AG09309 (cell line): ENCODE measurements at places on chromosomes 6 and 20.

- DNase-seq = no peak
Measured at GRCh38 chr6:116973976-116974375, 96.9 kb downstream of the RFX6 start.

- DNase-seq = no peak
Measured at GRCh38 chr6:140193269-140193668, 818.8 kb upstream of the CITED2 start.

GRCh38 chr20:1085492-1086276, 32.7 kb upstream of the PSMF1 start:
- DNase-seq = no peak

DNA sequence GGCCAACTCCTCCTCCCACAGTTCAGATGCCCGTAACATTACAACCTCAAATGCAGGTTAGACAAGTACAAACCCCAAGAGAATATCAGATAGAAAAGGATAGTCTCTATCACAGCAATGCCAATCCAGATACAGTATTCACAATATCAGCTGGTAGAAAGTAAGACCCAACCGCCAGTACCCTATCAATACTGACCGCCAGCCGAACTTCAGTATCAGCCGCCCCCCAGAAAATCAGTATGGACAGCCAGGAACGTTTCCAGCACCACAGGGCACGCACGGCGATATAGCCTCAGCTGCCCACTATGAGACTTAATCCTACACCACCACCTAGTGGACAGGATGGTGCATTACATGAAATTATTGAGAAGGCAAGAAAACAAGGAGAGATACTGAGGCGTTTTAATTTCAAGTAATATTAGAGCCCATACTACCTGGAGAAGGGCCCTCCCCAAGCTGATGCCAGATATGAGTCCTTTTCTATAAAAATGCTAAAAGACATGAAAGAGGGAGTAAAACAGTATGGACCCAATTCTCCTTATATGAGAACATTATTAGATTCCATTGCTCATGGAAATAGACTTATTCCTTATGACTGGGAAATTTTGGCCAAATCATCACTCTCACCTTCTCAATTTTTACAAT, 17.6 kb upstream of the EIF2S2 start:
- peak; percentile 29 for DNase-seq

- DNase-seq = no peak
Measured at GRCh38 chr20:17369506-17369905, 142.7 kb downstream of the PCSK2 start.

- DNase-seq = no peak
Measured at GRCh38 chr6:63295553-63296194, 24.1 kb downstream of the LGSN start.

DNA sequence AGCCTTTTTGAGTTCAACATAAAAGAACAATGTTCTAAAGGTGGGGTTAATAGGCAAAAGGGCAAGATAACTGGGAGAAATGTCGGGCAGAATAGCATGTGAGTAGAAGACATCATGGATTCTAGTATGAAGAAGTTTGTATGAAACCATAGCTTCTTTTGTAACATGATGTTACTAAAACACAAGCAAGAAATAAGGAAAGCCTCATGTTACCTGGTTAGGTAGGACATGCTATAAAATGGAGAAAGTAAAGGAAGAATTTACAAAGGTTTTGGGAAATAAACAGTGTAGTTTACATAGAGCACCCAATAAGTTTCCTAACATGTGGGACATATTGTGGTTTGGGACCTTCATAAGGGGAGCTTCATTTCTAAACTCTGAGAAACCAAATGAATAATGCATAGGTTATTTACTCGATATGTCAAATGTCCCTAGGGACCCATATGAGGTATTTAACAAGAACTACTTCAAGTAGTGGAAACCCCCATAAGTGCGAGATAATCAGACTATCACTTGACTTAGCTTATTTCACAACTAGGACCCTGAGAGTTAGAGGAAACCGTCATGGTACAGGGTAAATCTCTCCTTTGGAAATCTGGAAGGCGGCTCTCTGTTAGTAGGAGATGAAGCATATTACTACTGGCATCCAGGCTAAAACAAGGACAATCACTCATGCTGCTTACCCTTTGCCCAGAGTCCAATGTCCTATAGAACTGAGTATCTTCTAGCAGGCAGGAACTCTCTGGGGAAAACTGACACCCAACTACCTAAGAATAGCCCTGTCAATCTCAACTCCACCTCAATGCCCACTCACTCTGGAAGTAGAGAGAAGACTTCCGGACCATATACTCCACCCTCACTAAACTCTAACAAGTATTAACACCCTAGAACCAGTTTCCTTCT, 57.5 kb downstream of the ILRUN start:
- no peak for DNase-seq

GRCh38 chr6:52388790-52389189, 26.8 kb downstream of the PAQR8 start:
- DNase-seq = no peak

DNA sequence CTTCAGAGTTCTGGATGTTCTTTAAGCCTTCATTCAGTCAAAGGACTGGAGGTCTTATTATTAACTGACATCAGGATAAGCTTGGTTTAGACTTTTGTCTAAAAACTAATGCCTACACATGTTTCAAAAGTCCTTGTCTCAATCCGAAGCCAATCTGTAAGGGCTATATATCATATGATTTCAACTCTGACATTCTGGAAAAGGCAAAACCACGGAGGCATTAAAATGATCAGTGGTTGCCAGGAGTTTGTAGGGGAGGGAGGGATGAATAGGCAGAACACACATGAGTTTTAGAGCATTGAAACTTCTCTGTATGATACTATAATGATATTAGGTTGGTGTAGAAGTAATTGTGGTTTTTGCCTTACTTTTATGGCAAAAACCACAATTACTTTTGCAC, 1285.8 kb upstream of the CITED2 start:
- no peak for DNase-seq

DNA sequence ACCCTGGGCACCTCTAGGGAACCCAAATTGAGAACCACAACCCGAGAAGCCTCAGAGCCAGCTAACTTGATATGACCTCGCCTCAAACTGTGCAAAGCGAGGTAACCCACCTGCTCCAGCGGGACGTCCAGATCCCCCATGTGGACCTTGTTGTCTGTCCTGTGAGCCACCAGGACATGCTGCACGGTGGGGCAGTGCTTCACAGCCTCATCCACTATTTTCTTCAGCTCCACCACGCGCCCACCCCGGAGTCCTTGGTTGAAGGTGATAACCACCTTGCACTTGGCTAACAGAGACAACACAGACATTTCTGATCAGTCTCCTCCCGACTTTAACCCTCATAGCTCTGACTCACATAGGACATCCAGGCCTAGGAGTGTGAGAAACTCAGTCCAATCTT, 30.8 kb upstream of the APMAP start:
- no peak for DNase-seq

GRCh38 chr20:23705895-23706294, 17.1 kb upstream of the CST4 start:
- DNase-seq = no peak

- no peak for DNase-seq
Measured at GRCh38 chr6:26570027-26570809, 26.5 kb upstream of the ABT1 start.

DNA sequence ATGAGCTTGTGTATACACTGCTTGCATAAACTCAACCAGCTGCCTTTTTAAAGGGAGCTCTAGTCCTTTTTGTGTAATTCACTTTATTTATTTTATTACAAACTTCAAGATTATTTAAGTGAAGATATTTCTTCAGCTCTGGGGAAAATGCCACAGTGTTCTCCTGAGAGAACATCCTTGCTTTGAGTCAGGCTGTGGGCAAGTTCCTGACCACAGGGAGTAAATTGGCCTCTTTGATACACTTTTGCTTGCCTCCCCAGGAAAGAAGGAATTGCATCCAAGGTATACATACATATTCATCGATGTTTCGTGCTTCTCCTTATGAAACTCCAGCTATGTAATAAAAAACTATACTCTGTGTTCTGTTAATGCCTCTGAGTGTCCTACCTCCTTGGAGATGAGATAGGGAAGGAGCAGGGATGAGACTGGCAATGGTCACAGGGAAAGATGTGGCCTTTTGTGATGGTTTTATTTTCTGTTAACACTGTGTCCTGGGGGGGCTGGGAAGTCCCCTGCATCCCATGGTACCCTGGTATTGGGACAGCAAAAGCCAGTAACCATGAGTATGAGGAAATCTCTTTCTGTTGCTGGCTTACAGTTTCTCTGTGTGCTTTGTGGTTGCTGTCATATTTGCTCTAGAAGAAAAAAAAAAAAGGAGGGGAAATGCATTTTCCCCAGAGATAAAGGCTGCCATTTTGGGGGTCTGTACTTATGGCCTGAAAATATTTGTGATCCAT, 15.3 kb downstream of the TNFAIP3 start:
- no peak for DNase-seq

DNA sequence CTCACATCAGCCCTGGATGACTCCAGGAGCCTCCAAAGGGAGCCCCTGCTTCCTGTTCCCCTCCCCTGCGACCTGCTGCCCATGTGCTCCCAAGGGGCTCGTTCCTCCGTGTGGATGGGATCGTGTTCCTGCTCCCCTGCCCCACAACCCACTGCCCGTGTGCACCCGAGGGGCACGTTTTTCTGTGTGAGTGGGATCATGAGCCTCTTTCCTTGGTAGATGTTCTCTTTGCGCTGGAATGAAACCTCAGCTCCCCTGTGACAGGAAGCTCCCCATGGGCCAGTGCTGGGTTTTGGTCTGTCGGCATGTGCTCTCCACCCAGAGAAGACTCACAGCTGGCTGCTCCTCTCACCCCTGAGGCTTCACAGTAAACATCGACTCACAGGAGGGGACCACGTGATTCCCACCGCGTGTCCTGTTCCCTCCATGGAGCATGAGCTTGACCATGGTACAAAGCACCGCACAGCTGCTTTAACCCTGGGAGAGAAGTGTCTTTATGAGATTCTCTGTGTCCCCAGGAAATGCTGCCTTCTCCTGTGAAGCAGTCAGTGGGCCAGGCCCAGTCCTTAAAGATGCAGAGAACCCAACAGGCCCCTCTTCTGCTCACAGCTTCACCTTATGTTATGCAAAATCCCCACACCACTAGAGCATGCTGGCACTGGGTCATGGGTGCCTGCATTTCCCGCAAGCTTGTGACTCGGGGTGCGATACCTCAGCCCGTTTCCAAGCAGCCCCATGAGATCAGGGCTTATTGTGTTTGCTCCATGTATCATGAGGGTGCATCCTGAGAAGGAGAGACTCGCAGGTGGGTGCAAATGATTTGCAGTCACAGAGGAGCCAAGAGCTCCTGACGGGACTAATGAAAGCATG, 215.1 kb downstream of the ERMARD start:
- no peak for DNase-seq

DNA sequence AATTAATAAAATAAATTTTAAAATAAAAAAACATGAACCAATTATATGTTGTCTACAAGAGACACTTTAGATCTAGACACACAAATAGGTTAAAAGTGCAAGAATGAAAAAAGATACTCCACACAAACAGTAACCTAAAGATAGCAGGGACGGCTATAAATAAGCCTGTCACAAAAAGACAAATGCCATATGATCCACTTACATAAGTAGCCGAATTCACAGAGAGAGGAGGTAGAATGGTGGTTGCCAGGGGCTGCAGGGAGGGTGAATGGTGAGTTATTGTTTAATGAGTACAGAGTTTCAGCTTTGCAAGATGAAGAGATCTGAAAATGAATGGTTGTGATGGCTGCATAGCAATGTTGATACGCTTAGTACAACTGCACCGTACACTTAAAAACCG, 32.7 kb downstream of the KATNA1 start:
- no peak for DNase-seq

DNA sequence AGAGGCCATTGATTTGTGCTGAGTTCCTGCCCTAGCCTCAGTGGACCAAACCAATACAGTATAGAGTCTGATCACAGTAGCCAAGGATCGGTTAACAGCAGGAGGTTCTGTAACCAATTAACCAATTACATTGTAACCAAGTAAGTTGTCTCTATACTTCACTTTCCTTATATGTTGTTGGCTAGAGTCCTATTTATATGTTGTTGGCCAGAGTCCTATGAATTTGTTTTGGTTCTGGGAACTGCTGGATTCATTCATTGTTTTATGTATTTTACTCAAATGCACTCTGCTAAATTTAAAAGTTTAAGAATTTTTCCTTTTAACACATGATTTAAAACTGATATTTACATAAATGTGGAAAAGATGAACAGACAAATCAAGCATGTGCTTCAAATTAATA, 597.4 kb upstream of the HS3ST5 start:
- DNase-seq = no peak

DNA sequence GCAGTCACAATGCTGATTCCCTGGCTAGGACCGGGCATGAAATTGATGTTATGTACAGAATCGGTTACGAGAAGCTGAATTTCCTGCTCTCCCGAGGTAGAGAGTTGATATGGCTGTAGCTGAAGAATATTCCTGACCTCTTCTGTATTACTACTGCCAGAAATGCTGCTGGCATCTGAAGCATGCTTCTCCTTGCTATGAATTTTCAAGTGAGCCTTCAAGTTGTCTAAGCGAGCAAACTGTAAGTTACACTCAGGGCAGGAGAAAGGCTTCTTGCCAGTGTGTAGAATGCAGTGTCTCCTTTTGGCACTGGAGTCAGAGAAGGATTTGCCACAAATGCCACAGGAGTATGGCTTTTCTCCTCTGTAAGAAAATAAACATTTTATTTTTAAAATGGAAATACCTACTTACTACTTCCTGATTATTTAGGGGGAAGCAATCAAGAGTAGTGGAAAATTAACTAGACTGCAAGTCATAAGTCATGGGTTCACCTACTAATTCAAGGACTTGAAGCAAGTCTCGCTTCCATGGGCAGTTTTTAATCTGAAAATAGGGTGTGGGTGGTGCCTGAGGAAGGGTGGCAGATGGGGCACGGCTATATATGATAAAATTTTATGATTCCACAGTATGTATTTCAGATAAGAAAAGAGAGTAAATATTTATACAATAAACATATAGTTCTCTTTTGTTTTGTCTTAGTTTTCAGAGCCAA, 10.8 kb upstream of the MICAL1 start:
- no peak for DNase-seq

- no peak for DNase-seq
Measured at GRCh38 chr6:42967228-42967627, 6.7 kb downstream of the GNMT start.

- no peak for DNase-seq
Measured at GRCh38 chr6:167474725-167475124, 149.8 kb downstream of the TTLL2 start.

GRCh38 chr6:135002229-135002844, 52.3 kb downstream of the HBS1L start:
- no peak for DNase-seq

- no peak for DNase-seq
Measured at GRCh38 chr6:82033631-82034211, 213.8 kb downstream of the IBTK start.

DNA sequence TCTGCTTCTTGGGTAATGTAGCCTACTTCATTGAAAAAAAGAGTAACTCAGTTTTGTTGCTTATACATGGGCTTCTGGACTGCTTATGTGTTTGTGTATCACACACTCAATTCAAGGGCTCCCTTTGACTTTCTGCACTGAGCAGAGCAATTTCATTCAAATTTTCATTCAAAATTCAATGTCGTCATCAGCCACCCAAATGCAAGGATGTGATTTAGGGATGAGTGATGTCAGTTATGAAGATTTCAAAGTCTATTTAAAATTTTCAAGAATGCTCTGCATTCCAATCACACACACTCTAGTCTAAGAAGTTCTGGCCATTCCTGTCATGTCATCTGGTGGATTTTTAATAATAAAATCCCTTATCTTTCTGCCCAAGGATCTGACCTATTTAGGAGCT, 344.5 kb upstream of the ZFP64 start:
- no peak for DNase-seq
